ENCODE measurements at places on chromosomes 3 and 15.
A peak's percentile ranks its signal among the peaks of the same experiment; 100 is the strongest.

DNA sequence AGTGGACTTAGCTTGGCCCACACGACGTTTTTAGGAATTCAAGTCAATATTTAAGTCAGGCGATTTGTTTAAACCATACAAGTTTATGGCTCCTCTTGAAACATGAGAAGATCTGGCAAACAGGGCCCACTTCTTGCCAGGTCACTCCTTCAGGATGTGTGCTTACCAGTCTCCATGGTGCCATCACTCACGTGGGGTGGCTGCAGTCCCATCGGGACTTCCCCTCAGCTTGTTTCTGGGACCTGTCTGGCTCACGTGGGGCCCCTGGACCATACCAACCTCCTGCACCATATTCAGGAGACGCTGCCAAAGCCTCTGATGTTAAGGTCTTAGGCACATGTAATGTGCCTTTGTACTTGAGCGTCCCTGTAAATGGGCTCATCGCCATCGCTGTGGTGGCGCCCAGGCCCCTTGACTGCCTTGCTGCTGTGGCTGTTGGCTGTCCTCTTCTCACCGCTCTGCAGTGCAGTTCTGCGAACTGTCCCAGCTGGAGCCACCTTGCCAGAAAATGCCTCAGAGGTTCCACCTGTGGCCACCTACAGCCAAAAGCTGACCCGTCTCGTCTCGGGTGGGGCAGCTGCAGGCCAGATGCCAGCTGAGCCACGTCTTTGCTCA, 8.9 kb downstream of the MCM2 start:
- no peak for DNase-seq

- DNase-seq: no peak
Measured at GRCh38 chr3:69848113-69848512, 108.8 kb downstream of the MITF start.

GRCh38 chr15:73049564-73050215, 2.6 kb upstream of the NEO1 start:
- DNase-seq: no peak

DNA sequence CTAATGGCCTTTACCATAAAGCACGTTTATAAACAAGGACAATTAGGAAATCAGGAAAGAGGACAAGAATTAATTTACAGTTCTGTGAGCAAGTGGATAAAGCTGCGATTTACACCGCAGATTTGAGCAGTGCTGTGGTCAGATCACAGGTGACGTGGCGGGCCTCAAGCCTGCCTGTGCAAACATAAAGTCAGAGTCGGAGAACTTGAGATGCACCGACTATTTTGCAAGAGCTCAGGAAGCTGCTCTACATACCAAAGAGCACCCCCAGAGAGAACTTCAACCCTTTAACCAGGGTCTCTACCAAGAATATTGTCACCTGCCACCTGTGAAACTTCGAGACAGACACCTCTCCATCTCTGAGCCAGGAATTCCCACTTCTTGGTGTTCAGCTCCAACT, 35.7 kb downstream of the MECOM start:
- no peak for DNase-seq

GRCh38 chr3:111299192-111299615, 227.6 kb downstream of the NECTIN3 start:
- DNase-seq: no peak

DNA sequence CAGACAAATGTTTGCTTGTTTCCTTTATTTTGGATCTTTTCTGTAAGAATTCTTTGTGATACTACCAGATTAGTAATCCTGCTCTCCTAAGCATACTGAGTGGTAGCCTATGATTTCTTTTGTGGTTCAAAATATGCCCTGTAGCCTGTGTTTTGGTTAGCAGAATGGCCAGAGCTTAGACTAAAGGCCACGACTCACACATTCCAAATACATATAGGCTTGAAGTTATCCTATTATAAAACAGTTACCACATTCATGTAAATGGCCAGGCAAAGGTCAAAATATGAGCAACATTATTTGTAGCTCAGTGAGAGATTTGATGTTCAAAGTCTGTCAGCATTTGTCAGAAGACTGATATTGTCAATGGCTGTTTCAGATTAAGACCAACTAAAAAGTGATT, 84.5 kb downstream of the MITF start:
- no peak for DNase-seq

GRCh38 chr3:195838714-195839113, 27.0 kb upstream of the MUC4 start:
- DNase-seq: no peak

DNA sequence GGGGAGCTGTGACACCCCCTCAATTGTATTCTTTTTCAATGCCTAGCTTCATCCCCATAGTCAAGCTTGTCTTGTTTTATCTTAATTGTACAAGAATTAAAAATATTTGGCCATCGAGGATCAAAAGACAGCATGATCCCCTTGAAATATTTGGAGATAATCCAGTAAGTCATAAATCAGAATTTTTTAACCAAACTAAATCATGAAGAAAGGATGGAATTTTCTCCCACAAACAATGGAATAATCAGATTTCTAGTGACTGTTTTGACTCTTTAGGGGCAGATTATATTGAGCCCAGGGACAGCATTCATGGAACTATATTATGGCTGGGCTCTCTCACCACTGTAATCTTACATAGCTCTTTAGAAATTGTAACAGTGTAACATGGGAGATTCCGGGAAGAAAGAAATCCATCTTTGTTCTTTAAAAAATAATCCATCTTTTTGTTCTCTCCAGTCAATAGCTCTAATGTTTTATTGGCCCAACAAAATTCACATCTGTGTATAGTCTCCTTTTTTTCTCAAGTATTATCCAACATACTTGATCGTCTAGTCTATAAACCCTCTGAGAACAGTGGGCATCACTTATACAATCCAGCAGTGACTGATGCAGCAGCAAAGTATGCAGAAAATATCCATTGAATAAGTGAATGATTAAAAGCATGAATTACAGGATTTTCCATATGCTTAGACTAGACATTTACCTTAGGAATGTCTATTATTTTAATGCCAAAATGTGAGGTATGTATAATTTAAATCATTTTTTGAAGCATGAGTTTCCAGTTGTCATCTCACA, 277.0 kb upstream of the PLSCR5 start:
- no peak for DNase-seq

GRCh38 chr3:31448035-31448881, 84.5 kb upstream of the STT3B start:
- DNase-seq: no peak

GRCh38 chr15:91872356-91873137, 19.0 kb downstream of the SLCO3A1 start:
- DNase-seq: no peak

DNA sequence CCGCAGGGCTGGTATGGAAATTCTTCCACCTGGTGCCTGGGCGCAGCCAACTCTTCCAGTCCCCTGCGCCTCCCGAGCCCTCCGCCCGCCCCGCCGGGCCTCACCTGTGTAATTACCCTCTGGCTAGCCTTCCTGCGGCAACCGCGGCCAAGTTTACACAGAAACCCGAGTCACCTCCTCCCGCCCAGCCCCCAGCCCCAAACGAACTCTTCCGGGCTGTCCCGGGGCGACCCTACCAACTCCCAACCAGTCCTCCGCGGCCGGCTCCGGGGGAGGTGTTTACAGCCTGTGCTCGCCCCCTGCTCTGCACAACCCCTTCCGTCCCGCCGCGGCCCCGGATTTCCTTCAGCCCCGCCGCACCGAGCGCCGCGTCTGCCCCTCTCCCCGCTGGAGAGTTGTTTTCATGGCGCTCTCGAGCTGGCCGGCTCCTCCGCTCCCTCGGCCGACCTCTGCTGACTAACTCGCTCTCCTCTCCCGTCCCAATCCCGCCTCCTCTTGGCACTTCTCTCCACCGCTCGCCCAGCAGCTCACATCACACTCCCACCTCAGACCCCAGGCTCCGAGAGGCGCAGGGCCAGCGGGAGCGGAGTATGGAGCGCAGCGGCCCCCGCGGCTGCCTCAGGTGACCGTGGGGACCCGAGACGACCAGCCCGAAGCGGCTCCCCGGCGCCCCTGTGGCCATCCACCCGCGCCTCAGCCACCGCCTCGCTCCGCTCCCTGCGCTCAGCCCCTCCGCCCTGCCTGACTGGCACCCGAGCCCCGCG, 538 bp downstream of the ATOSA start:
- DNase-seq: peak; percentile 36

- no peak for DNase-seq
Measured at GRCh38 chr15:64480891-64481290, 20.5 kb downstream of the ZNF609 start.

DNA sequence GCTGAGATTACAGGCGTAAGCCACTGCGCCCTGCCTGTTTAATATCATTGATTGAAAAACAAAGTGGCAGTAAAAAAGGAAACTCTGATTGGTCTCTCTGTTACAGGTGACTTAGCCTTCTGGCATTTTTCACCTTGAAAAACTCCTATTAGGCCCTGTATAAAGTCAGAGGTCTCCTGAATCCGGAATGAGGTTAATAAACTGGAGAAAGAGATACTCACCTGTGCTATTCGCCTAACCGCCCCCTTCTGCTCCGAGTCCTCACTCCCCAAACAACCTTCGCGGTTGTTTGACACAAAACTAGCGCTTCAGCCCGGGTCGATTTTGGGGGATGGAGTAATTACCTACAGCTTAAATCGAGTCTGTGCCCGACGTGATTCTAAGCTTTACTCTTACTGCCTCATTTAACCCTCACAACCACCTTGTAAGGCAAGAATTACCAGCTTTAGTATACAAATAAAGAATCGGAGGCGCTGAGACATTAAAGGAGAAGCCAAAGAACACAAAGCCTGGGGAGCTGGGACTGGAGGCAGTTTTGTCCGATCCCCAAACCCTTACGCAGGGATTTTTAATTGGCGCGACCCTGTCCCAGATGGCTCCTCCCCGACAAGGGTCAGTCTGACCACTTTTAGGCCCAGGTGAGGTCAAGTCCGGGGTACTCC, 441 bp downstream of the CEP70 start:
- DNase-seq: no peak

GRCh38 chr3:40502034-40502433, 3.8 kb upstream of the ZNF620 start:
- DNase-seq: no peak

- DNase-seq: no peak
Measured at GRCh38 chr15:75167588-75168350, 33.9 kb upstream of the C15orf39 start.

DNA sequence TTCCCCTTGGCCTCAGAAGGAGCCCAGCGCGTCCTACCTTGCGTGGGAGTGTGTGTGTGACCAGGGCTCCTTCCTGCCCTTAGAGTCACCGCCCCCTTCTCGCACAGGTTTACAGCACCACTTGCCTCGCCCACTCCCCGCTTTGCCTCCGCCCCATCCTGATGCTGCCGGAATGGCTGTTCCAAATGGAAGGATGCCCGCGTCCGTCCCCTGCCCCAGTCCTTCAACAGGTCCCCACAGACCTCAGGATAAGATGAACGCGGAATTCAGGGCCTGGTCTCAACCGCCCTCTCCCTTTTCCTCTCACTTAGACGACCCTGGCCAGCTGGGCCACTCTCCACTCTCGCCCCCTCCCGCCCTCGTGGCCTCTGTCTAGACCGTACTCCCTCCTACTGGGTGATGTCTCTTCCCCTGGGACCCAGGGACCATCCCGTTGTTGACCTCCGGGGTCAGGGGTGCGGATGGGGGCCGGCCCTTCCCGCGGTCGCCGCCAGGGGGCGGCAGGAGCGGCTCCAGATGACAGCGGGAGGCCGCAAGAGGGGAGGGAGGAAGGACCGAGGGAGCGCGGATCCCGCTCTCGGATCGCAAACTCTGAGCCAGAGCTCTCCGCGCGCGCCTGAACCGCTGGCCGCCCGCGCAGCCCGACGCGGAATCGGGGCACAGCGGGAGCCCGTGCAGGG, at the start of gene THSD4:
TSS of gene THSD4 (plus strand) at position 585 of the 680 bp plus-strand sequence.
- DNase-seq: peak; percentile 54

Measured in NCI-H524 (cell line).